ENCODE measurements at places on chromosomes 2 and 18. TPM values are rescaled to one million over a fixed set of nuclear protein-coding genes. Genes with fewer than 3 reads are reported as not detected.

Gene GATA6
- polyA plus RNA-seq, result not detected

Gene SOCS6
- 0.25 TPM for polyA plus RNA-seq

Gene HOXD11
- not detected for polyA plus RNA-seq

Gene SCLY
- 18.5 TPM for polyA plus RNA-seq

Gene TANC1
- 0.15 TPM for polyA plus RNA-seq

Gene IL36B
- not detected for polyA plus RNA-seq

Gene POTEF
- not detected for polyA plus RNA-seq

Gene IL1RN
- not detected for polyA plus RNA-seq

Gene ASTL
- polyA plus RNA-seq, result not detected

Gene IL36A
- polyA plus RNA-seq, result not detected

Gene GRB14
- not detected for polyA plus RNA-seq

Gene PPIL3
- polyA plus RNA-seq, result 33.1 TPM

Gene RAB17
- polyA plus RNA-seq, result not detected

Gene DARS1
- polyA plus RNA-seq, result 117 TPM

Gene MAP4K4
- polyA plus RNA-seq, result 9.3 TPM

Gene DSC3
- not detected for polyA plus RNA-seq

Gene SERPINB11
- not detected for polyA plus RNA-seq

Gene BCL11A
- polyA plus RNA-seq, result 189 TPM

Gene GPR45
- not detected for polyA plus RNA-seq

Gene LAMA1
- not detected for polyA plus RNA-seq

Gene TUBA3D
- not detected for polyA plus RNA-seq

Gene L3MBTL4
- polyA plus RNA-seq, result 0.61 TPM

Gene SUMO1
- 138 TPM for polyA plus RNA-seq

Gene SERPINB10
- not detected for polyA plus RNA-seq

Gene ABCA12
- polyA plus RNA-seq, result not detected

Gene RAB31
- 192 TPM for polyA plus RNA-seq

Gene KLHL41
- not detected for polyA plus RNA-seq

Gene CD8B2
- polyA plus RNA-seq, result not detected

Gene BOK
- polyA plus RNA-seq, result 0.08 TPM

Gene TMEM17
- polyA plus RNA-seq, result not detected

Gene NT5DC4
- polyA plus RNA-seq, result not detected

Gene NEB
- 1.4 TPM for polyA plus RNA-seq

Gene PID1
- not detected for polyA plus RNA-seq

Gene G6PC2
- polyA plus RNA-seq, result not detected
